ENCODE measurements at places on chromosomes 1 and 21.
A peak's percentile ranks its signal among the peaks of the same experiment; 100 is the strongest.

- DNase-seq: no peak
- no peaks in the 10 kb centered on the region for H3K27me3 ChIP-seq
- peaks cover 6% of the 10 kb centered on the region for H3K4me1 ChIP-seq
- no peak overlapping the region for H3K27ac ChIP-seq
- no peak overlapping the region for H3K4me3 ChIP-seq
- peaks cover 2% of the 10 kb centered on the region for H3K36me3 ChIP-seq
These were observed 69.0 kb downstream of the LPAR3 start for GRCh38 chr1:84823991-84824390.

- H3K36me3 ChIP-seq: no peaks in the 10 kb centered on the region
- H3K27me3 ChIP-seq: no peaks in the 10 kb centered on the region
- no peak overlapping the region for H3K4me3 ChIP-seq
- H3K27ac ChIP-seq: no peak overlapping the region
These were observed 72.9 kb upstream of the ZNF678 start for GRCh38 chr1:227490478-227490877.

DNA sequence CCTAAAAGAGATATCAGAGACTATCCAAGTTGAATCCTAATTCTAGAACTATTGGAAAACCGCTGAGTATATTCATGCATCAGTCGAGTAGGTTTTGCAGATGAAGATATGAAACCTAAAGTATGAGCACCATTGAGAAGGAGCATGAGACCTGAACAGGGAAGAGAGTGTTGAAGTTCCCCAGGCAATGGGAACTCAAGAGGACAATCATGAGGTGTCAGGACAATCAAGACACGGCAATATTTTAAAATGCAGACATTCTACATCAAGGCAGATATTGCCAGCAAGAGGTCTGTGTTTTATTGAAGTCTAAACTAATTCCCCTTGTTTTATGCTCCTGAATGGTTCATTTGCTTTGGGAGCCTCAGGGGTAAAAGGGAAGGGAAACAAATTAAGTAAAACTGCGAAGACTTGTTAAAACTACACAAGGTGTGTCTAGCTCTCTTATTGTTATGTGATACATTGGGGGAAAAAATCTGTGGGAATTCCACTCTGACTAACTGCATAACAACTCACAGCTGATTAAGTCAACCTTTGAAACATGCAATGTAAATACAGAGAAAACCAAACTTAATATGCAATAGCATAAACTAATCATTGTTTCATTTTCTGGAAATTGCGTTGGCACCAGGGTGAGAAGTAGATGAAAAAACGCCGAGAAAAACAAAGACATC is 347.9 kb upstream of the ADGRL2 start:
- H3K36me3 ChIP-seq: no peaks in the 10 kb centered on the region
- no peaks in the 10 kb centered on the region for H3K4me1 ChIP-seq
- no peak overlapping the region for H3K27ac ChIP-seq

- H3K4me1 ChIP-seq: peaks cover 13% of the 10 kb centered on the region
- no peaks in the 10 kb centered on the region for H3K27me3 ChIP-seq
- H3K4me3 ChIP-seq: no peak overlapping the region
- no peak overlapping the region for H3K27ac ChIP-seq
- no peaks in the 10 kb centered on the region for H3K36me3 ChIP-seq
- DNase-seq: no peak
These were observed 76.6 kb upstream of the SELENON start for GRCh38 chr1:25723250-25723880.

DNA sequence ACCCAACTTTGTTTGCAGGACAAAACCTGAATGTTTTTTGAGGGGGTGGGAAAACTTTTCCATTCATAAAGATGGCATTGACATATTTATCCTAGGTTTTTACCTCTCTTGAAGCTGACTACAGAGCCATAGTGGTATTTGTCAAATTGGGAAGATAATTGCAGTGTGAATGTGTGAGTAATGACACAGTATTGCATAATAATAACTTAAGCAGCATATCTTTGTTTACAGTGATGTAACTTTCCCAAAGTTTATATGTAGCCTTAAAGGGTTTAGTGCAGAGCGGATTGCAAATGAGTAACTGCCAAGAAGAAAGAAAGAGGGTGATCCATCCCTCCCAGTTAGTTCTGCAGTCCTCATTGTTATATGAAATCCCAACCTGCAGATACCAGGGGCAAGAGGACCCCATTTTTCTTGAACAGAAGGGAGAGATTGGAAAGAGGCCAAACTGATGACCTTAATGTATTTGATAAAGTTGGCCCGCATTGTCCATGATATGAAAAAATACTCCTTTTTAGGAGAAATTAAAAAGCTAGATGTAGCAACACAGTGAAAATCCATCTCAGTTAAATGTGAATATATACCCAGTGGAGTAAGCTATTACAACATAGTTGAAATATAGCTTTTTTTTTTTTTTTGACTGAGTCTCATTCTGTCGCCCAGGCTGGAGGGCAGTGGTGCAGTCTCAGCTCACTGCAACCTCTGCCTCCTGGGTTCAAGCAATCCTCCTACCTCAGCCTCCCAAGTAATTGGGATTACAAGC is 23.7 kb upstream of the NFIA start:
- H3K36me3 ChIP-seq: no peaks in the 10 kb centered on the region
- no peaks in the 10 kb centered on the region for H3K27me3 ChIP-seq
- no peak overlapping the region for H3K4me3 ChIP-seq
- H3K4me1 ChIP-seq: peaks cover 29% of the 10 kb centered on the region
- no peak overlapping the region for H3K27ac ChIP-seq

- DNase-seq: no peak
- peaks cover 17% of the 10 kb centered on the region for H3K4me1 ChIP-seq
- H3K27me3 ChIP-seq: no peaks in the 10 kb centered on the region
- no peaks in the 10 kb centered on the region for H3K36me3 ChIP-seq
These were observed 26.2 kb downstream of the SLC2A1 start for GRCh38 chr1:42932442-42932941.

DNA sequence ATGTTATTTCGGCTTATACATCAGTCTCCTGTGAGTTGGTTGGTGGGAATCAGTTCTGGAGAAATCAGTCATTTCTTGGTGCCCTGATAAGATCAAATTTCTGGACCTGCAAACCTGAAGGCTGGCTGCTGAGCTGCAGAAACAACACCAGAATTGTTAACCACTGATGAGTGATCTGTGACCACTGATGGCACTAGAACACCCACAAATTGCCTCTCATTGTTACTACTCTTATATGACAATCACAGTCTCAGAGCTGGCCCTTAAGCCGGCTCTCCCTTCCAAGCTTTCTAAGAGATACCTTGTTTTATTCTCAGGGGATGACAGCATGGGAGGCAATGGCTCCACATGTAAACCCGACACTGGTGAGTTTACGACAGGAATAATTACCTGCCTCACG is 1.9 kb downstream of the C1orf162 start:
- no peak for DNase-seq
- H3K4me1 ChIP-seq: peaks cover 7% of the 10 kb centered on the region
- H3K27ac ChIP-seq: no peak overlapping the region
- H3K36me3 ChIP-seq: no peaks in the 10 kb centered on the region
- H3K27me3 ChIP-seq: no peaks in the 10 kb centered on the region
- H3K4me3 ChIP-seq: no peak overlapping the region

DNA sequence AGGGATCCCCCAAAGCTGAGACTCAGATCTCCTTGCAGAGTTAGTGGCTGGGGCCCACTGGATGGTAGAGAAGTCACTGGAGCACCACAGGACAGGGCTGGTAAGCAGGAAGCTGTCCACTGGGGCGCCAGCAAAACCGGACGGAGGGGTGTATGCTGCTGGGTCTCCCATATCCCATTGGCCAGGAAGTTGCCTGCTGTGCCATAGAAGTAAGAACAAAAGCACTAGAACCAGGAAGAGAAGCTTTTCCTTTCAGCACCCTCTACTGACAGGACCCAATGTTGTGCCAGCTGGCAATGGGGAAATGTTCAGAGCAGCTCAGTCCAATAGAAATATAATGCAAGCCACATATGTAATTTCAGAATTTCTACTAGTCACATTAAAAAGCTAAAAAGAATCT is 146.6 kb downstream of the SPATA46 start:
- no peak overlapping the region for H3K4me3 ChIP-seq
- no peak overlapping the region for H3K27ac ChIP-seq
- H3K27me3 ChIP-seq: no peaks in the 10 kb centered on the region
- no peaks in the 10 kb centered on the region for H3K4me1 ChIP-seq

GRCh38 chr21:44815852-44816628 is 1.8 kb downstream of the SUMO3 start:
- H3K36me3 ChIP-seq: no peaks in the 10 kb centered on the region
- H3K27ac ChIP-seq: no peak overlapping the region
- no peak for DNase-seq
- H3K27me3 ChIP-seq: no peaks in the 10 kb centered on the region

- H3K4me3 ChIP-seq: no peak overlapping the region
- H3K27ac ChIP-seq: no peak overlapping the region
- DNase-seq: no peak
- H3K36me3 ChIP-seq: no peaks in the 10 kb centered on the region
- H3K27me3 ChIP-seq: no peaks in the 10 kb centered on the region
These were observed 39.3 kb upstream of the NTPCR start for GRCh38 chr1:232911027-232911599.

- no peaks in the 10 kb centered on the region for H3K4me1 ChIP-seq
- no peak overlapping the region for H3K4me3 ChIP-seq
- DNase-seq: no peak
- no peak overlapping the region for H3K27ac ChIP-seq
These were observed 2.5 kb downstream of the KRTAP10-4 start for GRCh38 chr21:44576025-44576420.

GRCh38 chr1:10759413-10760200 is 36.8 kb downstream of the CASZ1 start:
- no peaks in the 10 kb centered on the region for H3K36me3 ChIP-seq
- no peak overlapping the region for H3K27ac ChIP-seq
- H3K27me3 ChIP-seq: no peaks in the 10 kb centered on the region
- no peak for DNase-seq
- H3K4me3 ChIP-seq: no peak overlapping the region

DNA sequence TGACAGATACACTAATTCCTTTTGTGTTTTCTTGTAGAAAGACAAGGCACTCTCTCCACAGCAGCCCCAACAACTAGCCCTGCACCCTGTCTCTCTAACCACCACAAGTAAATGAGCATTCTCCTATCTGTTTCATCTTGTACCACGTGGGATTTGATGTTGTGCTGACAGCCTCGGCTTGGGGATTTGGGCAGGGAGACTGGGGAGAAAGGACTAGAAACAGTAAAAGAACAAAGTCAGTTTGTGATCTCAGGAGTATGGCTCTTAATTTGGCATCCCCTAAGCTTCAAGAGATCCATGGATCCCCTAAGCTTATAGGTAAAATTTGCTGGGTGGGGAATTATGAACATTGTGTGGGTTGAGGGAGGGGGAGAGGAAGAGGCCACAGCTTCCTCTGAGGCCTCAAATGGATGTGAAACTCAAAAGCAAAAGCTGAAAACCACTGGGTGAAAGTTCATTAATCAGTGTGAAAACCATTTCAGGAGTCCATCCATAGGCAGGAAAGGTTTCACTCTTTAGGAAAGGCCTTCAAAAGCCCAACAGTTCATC is 3.1 kb downstream of the C1orf162 start:
- DNase-seq: no peak
- peak overlapping the region; percentile 25 for H3K27ac ChIP-seq
- H3K4me1 ChIP-seq: peaks cover 12% of the 10 kb centered on the region
- H3K4me3 ChIP-seq: no peak overlapping the region
- no peaks in the 10 kb centered on the region for H3K36me3 ChIP-seq
- H3K27me3 ChIP-seq: no peaks in the 10 kb centered on the region

GRCh38 chr1:56190806-56191365 is 388.5 kb downstream of the PLPP3 start:
- no peaks in the 10 kb centered on the region for H3K36me3 ChIP-seq
- DNase-seq: no peak
- no peaks in the 10 kb centered on the region for H3K4me1 ChIP-seq
- no peak overlapping the region for H3K4me3 ChIP-seq

- no peaks in the 10 kb centered on the region for H3K4me1 ChIP-seq
- DNase-seq: no peak
These were observed 25.7 kb downstream of the C21orf91 start for GRCh38 chr21:17793246-17794123.

- no peaks in the 10 kb centered on the region for H3K36me3 ChIP-seq
- H3K4me1 ChIP-seq: no peaks in the 10 kb centered on the region
- no peak for DNase-seq
- no peak overlapping the region for H3K27ac ChIP-seq
- no peaks in the 10 kb centered on the region for H3K27me3 ChIP-seq
These were observed 170.3 kb downstream of the KAZN start for GRCh38 chr1:14768582-14769304.

- no peak for DNase-seq
- no peaks in the 10 kb centered on the region for H3K36me3 ChIP-seq
- H3K27me3 ChIP-seq: no peaks in the 10 kb centered on the region
- no peak overlapping the region for H3K27ac ChIP-seq
- no peak overlapping the region for H3K4me3 ChIP-seq
These were observed 146.4 kb downstream of the LRIG2 start for GRCh38 chr1:113219377-113219776.

DNA sequence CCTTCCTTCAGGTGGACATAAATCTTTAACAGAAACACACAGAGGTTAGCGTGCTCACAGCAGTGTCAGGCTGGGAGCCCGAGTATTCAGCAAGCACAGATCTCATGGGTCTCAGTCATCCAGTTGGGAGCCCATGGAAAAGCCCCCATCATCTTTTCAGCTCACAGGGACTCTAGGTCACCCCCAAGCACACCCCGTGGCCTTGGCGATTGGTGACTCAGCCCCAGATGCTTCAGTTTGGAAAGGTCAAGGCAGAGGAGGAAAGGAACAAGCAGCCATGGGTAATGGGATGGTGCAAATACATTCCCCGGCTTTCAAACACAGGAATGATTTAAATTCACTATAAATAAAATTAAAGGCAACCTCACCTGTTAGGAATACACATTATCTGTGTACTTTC is 88.9 kb downstream of the PGBD5 start:
- DNase-seq: no peak
- no peaks in the 10 kb centered on the region for H3K4me1 ChIP-seq
- H3K36me3 ChIP-seq: no peaks in the 10 kb centered on the region
- no peak overlapping the region for H3K27ac ChIP-seq

DNA sequence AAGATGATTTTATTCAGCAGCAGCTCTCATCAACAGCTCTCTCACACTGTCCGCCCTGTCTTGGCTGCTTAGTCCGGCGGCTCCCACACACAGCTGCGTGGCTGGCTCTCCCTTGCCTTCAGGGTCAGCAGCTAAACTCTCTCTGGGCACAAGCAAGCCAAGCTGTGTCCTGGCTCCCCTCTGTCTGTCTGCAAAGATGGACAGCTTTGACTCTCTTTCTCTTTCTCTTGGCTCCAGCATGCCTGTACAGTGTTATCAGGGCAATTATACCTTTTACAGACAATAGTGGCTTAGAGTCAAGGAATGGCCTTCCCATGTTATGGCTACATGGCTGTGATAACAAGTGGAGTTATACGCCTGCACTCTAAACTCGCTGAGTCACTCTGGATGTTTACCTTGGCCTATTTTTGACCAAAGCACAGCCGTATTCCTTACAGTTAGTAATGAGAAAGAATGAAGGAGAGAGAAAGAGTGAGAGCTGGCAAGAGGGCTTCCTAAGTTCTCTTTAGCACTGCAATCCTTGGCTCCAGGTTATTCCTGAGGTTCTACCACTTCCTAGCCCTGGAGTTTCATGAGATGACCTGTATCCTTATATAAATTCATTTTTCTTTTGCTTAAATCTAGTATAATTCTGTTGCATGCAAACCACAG is 59.9 kb upstream of the ZSWIM5 start:
- H3K27me3 ChIP-seq: no peaks in the 10 kb centered on the region
- peak overlapping the region; percentile 76 for H3K27ac ChIP-seq
- peak; percentile 92 for DNase-seq
- H3K36me3 ChIP-seq: no peaks in the 10 kb centered on the region

- DNase-seq: no peak
- no peaks in the 10 kb centered on the region for H3K27me3 ChIP-seq
- no peaks in the 10 kb centered on the region for H3K36me3 ChIP-seq
- no peaks in the 10 kb centered on the region for H3K4me1 ChIP-seq
- no peak overlapping the region for H3K4me3 ChIP-seq
These were observed 10.7 kb upstream of the CD2 start for GRCh38 chr1:116743535-116743934.
